ENCODE measurements at places on chromosomes 2 and 18.

DNA sequence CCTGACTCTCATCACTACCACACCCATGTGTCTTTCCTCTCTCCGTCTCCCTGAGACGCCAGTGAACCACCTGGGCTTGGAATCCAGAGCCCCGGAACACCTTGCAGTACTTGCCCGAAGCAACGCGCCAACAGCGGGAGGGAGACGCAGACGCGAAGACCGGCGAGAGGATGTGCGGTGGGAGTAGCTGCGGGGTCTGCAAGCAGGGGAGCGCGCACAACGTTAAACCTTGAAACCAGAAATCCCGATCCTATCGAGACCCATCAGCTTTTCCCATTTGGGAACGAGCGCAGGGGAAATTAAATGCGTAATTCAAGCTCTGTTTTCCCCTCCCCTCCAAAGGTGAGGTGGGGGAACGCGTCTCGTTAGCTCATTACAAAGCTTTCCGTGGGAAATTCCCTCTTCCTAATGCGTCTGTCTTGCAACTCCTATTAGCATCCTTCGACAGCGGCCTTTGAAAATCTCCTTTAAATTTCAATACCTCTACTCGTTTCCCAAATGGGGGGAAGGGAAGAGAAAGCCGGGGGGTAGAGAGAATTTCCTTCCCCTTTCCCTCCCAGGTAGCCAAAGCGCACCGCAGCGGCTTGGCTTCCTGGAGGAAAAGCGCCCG lies 421 bp upstream of the CNTNAP5 start:
- DNase-seq = no peak

DNA sequence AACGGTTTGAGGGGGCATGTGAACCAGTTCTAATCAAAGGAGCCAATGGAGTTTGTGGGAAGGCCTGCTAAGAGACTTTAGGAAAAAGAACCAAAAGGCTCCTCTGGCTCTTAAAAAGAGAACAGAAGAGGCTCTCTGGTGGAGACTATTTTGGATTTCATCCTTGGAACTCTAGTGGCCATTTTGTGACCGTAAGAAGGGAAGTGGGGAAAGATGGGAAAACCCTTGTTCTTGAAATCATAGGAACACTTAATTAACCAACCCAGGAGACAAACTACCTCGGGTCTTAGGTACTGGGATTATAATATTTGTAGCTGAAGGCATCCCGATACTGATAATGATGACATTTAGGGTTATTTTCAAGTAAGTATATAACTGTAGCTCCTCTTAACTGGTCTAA lies 125.3 kb upstream of the SP3 start:
- DNase-seq = no peak

GRCh38 chr2:142585785-142586184 lies 291.7 kb upstream of the KYNU start:
- DNase-seq = no peak

DNA sequence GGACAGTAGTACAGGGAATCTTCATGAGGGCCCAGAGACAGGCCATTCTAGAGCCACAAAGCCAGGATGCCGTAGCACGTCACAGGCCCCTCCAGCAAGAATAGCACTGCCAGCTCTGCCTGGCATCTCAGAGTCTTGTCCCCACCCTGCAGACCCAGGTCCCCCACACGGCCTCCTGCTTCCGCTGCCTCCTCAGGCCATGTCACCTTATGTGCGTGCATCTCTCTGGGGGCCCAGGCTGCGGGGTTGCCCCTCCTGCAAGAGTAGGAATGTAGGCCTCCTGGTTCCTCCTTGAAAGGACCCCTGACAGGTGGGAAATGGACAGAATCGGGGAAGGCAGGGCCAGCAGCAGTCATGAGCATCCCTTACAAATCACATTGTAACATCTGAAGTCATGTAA lies 49.8 kb downstream of the ADI1 start:
- DNase-seq = no peak

DNA sequence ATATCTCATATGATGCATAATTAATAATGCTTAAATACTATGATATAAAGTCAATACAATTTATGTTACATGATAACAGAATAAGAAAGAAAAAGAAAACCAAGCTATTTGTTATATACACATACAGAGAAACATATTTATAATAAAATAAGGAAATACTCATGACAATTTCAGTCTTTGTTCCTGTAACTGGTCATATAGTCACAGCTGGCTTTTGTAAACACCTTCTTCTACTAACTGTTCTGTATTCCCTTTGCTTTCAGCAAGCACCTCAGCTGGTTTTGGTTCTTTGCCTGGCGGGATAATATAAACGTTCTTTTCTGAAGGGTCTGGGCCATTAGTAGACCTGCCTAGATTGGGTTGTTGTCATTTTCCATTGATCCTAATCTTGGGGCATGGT lies 158.5 kb downstream of the COPS8 start:
- no peak for DNase-seq

DNA sequence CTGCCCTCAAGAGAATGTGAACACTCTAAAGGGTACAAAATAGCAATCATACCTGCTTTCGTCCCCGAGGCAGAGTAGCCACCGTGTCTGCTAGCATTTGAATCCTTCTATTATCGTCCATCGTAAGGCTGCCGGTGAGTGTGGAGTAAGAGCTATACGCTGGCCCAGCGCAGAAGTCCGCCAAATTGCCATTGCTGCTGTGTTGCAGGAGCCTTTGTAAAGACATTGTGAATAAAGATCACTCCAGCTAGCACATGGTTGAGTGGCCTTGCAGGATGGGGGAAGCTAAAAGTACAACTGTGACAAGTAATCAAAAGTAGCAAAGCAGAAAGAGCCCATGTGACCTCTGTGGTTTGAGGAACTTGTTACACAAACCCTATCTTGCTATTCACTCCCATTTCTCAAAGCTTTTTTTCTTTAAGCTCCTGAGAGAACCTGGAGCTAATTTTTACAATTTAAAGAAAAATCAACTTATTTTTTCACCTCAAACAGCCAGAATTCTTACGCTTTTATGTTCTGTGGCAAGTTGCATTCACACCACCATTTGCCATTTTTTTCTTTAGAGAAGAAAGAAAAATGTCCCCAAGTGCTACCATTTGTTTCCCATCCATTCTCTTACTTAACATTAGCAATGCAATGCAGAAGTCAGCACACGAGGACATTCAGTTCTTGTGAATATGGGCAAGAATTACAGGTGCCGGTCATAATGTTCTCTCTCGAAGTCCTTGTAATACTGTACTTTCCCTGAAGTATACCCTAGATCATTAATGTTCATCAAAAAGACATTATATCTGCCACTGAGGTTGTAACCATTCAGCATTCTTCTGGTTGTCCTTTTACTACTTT lies at the start of gene CYTIP:
Gene CYTIP, minus strand, starts transcription at position 295 of the 846 bp plus-strand sequence. Its CDS starts 69 bp downstream, at position 226.
- peak; percentile 72 for DNase-seq

DNA sequence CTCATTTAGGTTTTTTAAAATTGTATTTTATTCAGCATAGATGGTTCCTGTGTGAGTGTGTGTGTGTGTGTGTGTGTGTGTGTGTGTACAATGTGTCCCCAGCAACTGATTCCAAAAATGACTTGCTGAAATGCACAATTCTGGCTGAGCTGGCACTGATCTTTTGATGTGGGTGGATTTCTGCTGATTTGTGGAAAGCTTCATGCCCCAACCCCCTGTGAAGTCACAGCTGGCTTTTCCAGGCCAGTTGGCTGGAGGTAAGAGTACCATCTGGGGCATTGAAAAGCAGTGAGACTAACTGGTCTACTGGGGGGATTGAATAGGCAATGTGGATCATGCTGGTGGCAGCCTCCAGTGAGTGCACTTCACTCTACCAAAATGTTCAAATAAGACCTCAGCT lies 187.2 kb downstream of the LRRTM1 start:
- no peak for DNase-seq

GRCh38 chr18:8860845-8861642 lies 155.7 kb downstream of the MTCL1 start:
- no peak for DNase-seq

All from CD4-positive, alpha-beta T cell treated with Interleukin-17A for 4 hours (primary cell).